ENCODE measurements at places on chromosomes 3 and 15.

GRCh38 chr3:9347081-9347480, 15.8 kb upstream of the THUMPD3 start:
- DNase-seq = no peak

GRCh38 chr3:60323180-60323579, 928.1 kb downstream of the FHIT start:
- no peak for DNase-seq

DNA sequence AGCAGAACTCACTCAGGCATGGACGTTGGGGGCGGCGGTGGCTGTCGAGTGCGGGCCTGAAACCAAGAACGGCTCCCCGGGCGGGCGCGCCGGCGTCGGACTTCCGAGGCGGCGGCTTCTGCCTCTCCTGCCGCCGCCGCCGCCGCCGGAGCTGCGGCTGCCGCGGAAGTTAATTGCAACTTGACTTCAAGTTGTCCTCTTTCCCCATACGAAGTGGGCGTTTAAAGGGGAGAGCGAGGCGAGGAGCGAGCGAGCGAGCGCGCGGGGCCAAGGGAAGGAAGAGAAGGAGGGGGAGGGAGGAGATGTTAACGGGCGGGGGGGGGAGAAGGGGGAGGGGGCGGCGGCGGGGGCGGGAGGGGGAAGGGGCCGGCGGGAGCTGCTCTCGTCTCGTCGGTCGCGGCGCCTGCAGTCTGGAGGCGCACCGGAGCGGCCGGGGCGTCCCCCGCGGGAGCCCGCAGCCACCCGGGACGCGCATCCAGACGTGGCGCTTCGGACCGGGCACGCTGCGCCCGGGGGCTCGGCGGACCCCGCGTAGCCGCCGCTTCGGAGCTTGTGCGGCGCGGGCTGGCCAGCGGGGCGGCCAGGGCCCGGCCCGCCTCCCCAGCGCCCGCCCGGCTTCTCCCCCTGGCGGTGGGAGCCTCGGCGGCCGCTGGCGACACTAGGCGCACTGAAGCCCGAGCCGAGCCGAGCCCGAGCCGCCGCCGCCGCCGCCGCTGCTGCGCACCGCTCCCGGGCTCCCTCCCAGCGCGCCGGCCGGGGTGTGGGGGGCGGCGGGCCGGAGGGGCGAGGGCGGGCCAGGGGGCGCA, 19.7 kb upstream of the SATB1 start:
- DNase-seq = no peak

- no peak for DNase-seq
Measured at GRCh38 chr3:169772305-169772896, 795 bp upstream of the MYNN start.

DNA sequence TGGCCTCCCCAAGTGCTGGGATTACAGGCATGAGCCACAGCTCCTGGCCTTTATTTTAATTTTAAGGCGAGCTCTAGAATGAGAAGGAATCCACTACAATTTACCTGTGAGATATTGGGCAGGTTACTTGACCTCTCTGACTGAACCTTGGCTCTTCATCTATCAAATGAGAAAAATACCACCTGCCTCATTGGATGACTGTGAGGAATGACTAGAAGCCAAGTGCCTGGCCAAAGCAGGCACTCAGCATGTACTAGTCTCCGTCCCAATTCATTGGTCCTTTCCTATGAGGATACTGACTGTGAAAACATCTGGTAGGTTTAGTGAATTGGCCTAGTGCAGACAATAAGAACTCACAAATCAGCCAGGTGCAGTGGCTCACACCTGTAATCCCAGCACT, 38.5 kb upstream of the OSBPL11 start:
- DNase-seq = no peak

GRCh38 chr15:56616551-56616950, 116.8 kb downstream of the ZNF280D start:
- DNase-seq = no peak

GRCh38 chr15:81146466-81146865, 12.4 kb downstream of the CFAP161 start:
- no peak for DNase-seq

GRCh38 chr3:74465715-74466410, 148.6 kb downstream of the CNTN3 start:
- DNase-seq = no peak

- DNase-seq = no peak
Measured at GRCh38 chr3:62527474-62527873, 154.1 kb upstream of the FEZF2 start.

DNA sequence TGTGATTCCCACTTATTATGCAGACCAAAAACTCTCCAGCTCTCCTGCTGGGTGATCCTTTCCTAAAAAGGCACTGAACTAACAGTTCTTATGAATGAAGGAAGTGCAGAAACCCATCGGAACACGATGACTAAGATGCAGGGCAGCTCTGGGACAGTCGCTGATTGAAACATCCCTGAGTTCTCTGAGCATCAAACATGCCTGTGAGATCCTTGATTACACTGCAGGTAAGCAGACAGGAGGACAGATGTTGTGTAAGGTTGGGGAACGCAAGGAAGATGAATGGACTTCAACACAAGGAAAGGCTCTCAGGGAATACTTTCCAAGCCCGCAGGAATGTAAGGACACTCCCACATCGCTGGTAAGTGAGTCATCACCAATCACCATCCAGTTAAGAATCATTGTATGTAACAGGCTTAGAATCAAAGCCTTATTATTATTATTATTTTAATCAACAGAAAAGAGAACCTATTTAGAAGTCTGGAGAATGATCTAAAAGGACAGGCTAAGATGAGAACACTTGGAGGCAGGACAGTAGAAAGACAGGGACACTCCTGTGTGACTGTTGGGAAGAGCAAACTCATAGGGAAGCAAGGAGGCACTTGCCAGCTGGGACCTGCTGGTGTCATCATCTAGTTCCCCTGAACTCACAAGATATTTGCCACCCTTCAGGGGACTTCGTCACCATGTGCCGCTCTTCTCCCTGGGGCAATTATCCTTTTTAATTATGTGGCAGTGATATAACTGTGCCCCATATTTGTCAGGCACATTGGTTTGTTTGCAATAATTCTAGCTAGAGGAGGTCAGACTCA, 26.0 kb downstream of the TMEM158 start:
- no peak for DNase-seq

DNA sequence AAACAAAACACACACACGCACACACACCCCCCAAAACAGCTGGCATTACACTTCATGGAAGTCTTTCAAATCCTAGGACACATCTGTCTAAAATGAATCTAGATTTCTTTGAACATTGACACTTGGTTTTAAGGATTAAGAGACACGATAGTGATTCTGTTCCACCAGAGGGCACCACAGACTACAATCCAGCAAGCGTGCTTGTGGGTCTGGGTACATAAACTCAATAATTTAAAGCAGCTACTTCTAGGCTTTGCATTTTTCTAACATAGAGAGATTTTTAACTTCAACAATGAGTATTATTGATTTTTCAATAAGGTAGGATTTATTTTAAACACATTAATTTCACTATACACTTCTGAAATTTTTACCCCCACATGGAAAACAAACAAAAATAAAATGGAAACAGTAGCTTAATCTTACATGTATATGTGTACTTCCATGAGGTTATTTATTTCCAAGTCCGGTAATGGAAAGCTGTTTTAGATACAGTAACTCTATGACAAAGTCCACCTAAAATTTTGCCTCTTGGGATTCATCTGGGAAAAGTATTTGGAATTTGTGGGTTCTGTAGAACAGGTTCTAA, 564.0 kb upstream of the TGFBR2 start:
- DNase-seq = peak; percentile 62

GRCh38 chr3:70264122-70264780, 48.2 kb downstream of the MDFIC2 start:
- DNase-seq = no peak
